RPMI8226 (cell line): ENCODE measurements at places on chromosomes 11 and 22.

DNA sequence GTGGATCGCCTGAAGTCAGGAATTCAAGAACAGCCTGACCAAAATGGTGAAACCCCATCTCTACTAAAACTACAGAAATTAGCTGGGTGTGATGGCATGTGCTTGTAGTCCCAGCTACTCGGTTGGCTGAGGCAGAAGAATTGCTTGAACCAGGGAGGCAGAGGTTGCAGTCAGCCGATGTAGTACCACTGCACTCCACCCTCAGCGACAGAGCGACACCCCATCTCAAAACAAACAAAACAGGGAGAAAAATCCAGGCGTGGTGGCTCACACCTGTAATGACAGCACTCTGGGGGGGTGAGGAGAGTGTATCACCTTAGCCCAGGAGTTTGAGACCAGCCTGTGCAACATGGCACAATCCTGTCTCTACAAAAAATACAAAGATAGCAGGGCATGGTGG lies 802.3 kb upstream of the ARHGAP42 start:
- DNase-seq, result no peak

DNA sequence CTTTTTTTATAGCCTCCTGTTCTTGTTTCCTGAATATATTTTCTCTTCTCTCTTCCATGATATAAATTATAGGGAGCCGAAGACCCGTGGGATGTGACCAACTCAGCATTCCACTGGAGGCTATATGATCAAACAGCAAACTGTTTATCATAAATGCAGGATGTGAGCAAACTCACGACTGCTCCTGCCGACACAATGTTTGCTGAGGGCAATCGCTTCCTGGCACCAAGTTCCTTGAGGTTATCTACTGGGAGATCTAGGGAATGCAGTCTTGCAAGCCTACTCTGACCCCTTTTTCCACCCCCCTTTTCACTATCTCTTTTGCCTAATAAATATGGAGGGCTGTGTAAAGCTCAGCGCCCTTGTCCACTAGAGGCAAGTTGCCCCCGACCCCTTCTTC lies 13.5 kb upstream of the PLAAT4 start:
- no peak for DNase-seq

- no peak for DNase-seq
Measured at GRCh38 chr11:125376856-125377255, 119.2 kb downstream of the FEZ1 start.

DNA sequence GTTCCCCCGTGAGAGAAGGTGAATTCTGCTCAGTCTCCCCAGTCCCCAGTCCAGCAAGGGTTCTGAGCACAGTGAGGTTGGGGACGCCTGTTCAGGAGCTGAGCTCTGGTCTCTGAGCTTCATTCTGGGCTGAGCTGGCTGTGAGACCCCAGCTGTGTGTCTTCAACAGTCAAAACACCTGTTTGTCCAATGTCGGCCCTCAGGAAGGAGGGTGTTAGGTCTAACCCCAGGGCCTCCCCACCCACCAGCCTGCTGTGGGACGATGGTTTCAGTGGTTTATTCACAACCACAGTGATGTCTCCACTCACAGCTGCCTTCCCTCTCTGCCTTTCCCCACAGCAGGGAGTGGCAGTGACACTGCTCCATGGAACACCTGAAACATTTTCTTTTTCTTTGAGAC lies 1282.9 kb downstream of the TBC1D22A start:
- peak; percentile 92 for DNase-seq

DNA sequence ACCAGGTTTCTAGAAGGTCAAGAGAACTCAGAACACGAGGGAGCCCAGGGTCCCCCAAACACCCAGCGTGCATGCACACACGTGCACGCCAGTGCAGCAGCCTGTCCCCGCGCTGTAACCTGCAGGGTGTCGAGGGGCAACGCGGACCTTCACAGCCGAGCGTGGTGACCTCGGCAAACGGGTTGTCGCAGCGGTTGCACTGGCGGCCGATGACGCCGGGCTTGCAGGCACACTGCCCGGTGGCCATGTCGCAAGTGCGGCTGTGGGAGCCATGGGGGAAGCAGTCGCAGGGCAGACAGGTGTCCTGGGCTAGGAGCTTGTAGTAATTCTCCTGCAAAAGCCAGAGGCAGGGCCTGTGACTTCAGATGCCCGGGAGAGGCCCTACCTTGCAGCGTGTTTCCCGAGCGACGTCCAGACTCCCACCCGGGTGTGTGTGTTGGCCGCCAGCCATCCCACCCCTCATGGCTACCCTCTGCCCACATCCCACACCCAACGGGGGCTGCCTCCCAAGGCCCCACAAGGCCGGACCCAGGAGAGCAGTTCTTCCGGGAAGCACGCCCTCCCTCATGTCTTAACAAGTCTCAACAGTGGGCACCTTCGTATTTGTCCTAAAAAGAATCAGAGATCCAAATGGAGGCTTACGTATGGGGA lies 56.1 kb downstream of the TRMU start:
- no peak for DNase-seq

- DNase-seq, result peak; percentile 80
Measured at GRCh38 chr22:50271519-50271970, 1.4 kb upstream of the MAPK11 start.
